ENCODE measurements at places on chromosomes 1 and 21.

DNA sequence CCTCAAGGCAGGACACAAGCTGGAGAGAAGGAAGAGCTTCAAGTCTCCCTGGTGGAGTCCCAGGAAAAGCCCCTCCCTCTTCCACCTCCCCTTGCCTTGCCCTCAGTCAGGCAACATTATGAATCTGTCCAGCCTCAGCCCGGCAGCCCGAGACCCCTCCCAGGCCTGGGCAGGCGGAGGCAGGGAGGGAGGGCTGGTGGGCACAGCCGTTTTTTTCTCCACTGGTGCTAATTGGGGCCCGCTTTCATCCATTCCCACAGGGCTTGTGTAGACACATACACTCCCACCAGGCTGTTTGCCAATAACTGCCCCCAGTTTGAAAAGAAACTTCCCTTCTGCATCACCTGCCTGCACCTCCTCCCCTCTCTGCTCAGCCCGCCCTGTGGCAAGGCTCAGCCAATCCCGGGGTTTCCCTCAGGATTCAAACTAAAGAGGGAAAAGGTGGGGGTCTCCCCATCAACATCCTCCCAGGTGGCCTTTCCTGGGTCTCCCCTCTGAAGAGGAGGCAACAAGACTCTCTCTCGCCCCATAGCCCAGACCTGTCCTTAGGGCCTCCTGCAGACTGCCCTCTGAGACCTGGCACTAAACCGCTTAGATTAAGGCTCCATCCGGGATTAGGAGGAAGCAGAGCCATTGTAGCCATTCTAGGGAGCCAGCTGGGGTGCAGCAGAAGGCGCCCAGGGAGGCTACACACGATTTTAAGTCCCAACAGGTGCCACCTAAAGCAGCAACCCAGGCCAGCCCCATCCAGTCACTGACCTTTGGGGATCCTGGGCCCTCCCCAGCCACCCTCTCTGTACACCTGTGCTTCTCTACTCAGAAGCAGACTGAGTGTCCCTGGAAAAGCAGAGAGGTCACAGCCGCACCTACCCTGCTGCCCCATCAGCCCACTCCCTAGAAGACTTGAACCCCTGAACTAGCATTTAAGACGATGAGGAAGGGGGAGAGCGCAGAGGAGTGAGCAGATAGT, 3.5 kb downstream of the IGSF9 start:
- no peak for DNase-seq

DNA sequence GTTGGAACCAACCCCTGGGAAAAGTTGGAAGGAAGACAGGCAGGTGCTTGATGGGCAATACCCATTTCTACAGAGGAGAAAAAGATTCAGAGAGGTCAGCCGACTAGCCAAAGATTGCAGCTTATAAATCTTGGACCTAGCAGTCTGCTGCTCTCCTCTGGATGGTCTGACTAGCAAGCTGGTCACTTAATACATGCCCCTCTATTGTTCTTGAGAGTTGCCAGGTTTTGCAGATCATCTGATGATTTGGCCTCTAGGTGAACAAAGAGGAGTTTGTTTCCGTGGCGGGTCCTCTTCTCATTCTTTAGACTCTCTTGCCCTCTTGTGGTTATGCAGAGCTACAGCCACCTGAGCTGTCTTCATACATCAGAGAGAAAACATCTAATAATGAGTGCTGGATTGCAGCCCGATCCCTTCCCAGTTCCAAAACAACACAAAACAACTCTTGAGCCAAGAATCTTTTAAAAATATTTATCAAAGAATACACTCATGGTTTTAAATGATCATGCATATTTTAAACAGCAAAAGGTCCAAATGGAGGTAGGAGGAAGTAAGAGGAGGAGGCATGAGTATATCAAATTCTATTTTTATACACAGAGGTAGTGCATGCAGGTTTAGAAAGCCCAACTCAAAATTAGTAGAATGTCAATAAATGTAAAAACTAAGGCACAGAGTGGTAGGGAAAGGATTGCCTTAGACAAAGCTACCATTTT, 115.7 kb downstream of the SLC30A10 start:
- no peak for DNase-seq

GRCh38 chr1:233024199-233024598, 73.8 kb downstream of the NTPCR start:
- no peak for DNase-seq

- DNase-seq = no peak
These were observed 61.3 kb downstream of the MORN1 start for GRCh38 chr1:2330035-2330434.

DNA sequence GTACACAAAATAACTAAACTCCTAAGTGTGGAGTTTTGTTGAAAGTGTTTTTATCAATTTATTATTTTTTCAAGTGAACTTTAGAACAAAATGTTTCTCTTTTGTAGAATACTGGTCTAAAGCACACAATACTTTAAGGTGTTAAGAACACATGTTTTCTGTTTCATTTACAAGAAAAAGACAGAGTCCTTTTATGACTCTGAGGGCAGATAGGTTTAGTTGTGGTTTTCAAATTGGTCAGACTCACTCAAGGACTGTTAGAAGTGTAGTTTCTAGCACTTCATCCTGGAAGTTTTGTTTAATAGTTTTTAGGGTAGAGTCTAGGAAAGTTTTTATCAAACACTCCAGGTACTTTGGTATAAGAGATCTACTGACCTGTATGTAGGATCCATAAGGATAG, 376.5 kb downstream of the LRRIQ3 start:
- no peak for DNase-seq

- DNase-seq = no peak
These were observed 123.2 kb downstream of the SMYD2 start for GRCh38 chr1:214404154-214404553.

DNA sequence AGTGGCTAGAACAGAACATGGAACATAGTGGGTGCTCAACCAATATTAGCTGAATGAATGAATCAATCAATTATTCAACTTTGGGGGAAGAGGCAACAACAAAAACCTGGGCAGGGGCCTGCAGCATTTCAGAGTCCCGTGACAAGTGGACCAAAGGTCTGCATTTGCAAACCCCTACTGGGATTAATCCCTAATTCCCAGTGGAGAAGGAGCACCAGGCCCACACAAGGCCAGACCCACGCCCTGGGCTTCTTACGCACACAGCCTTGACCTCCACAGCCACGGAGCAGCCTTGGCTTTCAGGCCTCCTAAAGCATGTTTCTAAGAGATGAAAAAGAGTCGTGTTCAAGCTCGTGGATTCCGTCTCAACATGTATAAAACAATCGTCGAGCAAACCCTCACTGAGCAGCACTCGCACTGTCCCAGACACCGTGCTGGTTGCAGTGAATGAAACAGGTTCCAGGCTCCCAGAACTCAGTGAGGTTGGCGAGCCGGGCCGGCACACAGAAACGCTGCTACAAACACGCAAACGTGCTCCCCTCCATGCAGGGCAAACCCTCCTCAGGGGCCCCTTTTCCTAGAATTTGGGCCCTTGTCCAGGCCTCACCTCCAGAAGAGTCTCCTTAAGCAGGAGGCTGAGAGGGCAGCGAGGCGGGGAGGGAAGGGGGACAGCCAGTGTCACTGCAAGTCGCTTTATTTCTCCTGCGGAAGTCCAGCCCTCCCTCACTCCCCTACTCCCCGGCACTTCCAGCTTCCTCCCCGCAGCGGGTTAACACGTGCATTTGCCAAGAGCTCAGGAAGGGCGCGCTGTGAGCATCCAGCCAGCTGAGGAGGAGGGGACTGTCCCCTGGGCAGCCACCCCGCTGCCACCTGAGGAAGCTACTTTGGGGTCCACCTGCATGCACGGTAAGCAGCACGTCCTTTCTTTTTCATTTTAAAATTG, 556.4 kb downstream of the KIF26B start:
- no peak for DNase-seq

GRCh38 chr1:87404296-87404695, 75.6 kb downstream of the LMO4 start:
- no peak for DNase-seq

- DNase-seq = no peak
These were observed 3.9 kb downstream of the CTRC start for GRCh38 chr1:15442119-15442518.

GRCh38 chr1:10402729-10403274, 3.9 kb downstream of the PGD start:
- no peak for DNase-seq

DNA sequence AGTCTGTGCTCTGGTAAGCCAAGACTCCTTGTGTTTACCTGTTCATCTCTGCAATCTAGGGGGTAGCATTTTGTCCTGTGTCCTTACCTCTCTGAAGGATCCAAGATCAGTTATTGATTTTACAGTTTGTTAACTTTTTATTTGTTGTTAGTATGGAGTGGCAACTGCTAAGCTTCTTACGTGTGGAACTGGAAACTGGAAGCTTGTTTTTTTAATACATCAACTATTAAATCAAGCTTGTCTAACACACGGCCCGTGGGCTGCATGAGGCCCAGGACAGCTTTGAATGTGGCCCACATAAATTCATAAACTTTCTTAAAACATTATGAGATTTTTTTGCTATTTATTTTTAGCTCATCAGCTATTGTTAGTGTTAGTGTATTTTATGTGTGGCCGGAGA, 29.2 kb upstream of the MPC2 start:
- DNase-seq = no peak

- DNase-seq = no peak
These were observed 56.5 kb downstream of the CD46 start for GRCh38 chr1:207808322-207808705.

DNA sequence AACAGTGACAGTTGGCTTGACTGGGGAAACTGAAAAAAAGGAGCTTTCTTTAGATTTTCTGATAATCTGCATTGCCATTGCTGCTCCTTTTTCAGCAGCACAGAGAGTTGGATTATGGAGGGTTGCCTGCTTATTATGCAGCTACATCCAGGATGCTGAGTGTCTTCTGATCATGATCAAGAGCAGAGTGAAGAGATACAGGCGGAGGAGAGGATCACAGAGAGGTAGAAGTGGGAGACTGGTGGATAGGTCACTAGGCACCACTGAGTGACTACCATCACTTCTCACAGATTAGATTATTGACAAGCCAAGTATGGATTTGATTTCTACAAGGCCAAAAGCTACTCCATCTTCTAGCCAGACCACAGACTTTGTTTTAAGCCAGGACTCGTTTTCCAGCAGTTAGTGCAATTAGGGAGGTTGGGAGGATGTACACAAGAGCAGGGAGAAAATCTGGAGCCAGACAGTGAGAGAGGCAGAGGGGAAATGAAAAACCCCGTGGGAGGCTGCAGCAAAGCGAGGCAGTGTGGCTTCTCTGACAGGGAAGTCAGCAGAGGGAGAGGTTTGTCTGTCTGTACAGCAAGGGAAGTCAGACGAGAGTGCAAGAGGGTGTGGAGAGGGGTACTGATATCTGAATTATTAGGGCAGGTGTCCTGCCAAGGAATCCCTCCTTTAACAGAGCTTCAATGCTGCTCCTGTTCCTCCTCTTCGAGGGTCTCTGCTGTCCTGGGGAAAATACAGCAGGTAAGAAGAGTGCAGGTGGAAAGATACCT, at the start of gene CD1E:
CD1E (plus strand) TSS at position 592 of the 773 bp plus-strand sequence; CDS start at position 687, 95 bp downstream.
- DNase-seq = no peak

- peak; percentile 48 for DNase-seq
These were observed 655 bp downstream of the USF1 start for GRCh38 chr1:161044908-161045735.

- DNase-seq = no peak
These were observed 269.5 kb downstream of the HHAT start for GRCh38 chr1:210598135-210598652.

DNA sequence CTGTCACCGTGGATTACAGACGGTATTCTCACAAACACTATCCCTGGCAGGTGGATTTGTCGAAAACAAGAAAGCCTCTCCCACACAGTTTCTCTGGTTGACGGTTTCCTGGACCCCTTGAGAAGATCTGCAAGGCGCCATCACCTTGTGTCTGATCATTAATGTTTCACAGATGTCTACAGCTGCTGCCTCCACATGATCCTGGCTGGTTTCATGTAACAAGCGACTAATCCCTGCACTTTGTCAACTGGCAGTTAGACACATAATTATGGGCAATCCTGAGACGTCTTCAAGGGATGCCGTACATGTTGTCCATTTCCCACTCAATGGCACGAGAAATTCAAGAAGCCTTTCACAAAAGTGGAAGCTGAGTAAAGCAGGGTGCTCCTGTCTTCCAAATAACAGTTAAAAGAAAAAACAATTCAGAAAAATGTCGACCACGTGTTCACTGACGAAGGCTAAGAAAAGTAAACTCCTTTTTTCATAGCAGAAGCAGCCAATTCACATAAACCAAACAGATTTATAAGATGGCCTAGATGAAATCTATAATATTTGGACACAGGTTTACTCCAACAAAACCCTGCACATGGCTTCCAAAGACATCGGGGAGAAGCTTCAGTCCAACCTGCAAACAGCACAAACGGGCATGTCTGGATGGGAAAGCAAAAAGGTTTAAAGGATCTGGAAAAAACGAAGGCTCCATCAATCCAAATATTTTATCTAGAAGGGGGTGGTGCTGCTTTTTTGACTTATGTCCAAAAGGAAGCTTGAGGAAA, 52.2 kb downstream of the CAPZB start:
- no peak for DNase-seq

DNA sequence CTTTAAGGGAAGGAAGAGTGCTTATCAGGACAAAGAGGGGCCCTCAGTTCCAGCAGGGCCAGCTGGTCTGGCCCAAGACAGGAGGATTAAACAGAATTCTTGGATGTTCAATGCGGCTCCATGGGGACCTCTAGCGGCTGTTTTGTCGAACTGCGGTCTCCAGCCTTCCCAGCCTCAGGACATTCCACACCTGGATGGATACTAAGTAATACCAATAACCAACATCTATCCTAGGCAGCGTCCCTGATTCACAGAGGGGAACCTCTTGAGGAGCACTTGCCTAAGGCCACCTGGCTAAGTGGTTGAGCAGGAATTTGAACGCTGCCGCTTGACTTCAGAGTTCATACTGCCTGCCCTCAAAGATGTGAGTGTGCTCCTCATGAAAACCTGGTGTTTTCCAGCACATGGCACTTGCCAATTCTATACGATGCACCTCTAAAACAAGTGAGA, 15.5 kb upstream of the CD247 start:
- DNase-seq = peak; percentile 55

DNA sequence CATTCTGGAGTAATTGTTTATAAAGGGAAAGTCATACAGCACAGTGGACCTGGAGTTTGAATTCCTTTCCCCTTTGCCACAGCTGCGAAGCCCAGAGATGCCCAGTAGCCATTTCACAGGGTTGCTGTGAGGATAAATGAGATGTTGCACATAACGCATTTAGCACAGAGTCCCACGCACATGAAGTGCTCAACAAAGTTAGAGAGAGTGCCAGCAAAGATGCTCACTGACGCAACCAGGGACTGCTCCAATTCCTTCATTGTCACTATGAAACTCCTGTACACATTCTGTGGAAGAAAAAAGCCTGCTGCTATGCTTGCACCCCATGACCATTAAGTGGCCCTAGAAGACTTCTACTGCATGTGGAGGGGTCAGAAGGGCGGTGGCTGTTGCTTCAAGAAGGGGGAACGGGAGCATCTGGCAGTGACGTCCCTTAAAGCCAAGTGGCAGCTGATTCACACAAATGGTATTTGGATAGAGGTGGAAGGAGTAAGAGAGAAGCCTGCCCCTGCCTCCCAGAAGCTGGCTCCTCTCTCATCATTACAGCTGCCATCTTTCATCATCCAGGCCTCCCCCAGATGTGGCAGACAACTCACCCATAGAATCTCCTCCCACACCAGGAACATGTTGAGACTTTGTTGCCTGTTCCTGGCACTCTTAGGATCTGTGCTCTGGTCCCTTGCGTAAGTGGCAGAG, 26.5 kb upstream of the VAV3 start:
- DNase-seq = no peak
